ENCODE measurements at places on chromosomes 4 and X.

DNA sequence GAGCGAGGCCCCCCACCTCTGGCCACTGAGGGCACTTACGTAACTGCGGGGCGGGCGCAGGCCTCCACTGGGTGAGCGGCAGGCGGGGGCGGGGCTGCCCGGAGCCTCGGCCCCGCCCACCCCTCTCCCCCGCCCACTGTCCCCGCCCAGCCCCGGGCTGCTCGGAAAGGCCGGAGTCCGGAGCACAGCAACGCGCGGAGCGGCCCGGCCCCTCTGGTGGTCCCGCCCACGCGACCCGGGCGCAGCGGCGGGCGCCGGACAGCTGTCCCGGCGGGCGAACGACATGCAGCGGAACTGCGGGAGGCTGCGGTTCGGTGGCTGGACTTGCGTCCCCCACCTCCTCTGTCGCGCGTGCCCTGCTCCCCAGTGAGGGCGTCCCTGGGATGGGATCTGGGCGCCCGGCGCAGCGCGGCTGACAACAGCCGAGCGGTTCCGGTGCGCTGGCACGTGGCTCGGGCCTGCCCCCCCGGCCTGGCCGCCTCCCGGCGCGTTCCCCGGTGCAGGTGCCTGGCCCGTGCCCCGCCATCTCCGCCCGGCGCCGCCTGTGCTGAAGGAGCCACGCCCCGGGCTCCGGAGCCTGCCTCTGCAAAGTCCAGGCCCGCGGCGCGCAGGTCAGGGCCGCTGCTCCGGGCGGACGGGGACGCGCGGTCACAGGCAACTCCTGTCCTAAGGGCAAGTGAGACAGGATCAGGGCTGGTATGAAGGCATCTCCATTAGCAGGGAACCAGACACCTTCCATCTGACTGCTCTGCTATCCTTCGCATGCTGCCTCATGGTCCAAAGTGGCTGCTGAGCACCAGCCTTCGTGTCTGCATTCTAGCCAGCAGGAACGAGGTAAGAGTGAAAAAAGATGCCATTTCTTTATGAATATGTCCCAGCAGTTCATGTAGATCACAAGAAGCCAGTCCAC lies 21.8 kb upstream of the JAKMIP1 start:
- peak; percentile 14 for DNase-seq

DNA sequence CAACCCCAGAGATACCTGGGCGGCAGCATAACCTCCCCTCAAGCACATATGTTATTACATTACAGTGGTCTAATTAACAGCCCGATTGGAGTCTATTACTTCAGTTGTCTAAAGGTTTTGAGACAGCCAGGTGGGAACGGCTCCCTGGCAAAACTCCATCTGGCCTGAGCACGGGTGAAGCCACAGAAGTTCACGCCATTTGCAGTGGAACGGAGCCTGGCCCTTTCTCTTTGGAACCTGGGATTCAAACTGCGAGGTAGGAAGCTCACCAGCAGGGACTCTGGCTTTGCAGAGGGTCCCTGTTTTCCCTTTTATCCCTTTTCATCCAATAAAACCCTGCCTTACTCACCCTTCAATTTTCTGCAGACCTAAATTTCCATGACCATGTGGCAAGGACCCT lies 45.9 kb upstream of the NEIL3 start:
- DNase-seq, result no peak

DNA sequence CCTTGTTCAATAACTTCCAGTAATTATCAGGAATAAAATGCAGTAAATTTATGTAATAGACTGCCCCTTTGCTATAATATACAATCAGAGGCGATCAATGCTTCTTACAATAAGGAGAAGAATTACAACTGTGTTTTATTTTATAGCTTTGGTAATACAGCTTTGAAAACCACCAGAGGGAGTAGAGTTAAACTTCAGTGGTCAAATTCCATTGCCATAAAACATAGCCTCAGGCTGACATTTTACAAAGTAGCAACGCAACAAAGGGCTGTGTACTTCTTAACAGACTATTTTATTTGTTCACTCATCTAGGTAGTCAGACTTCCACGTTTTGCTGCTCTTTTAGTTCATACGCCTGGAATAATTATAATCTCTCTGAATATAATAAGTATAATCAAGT lies 58.5 kb downstream of the TEX13C start:
- DNase-seq, result no peak

GRCh38 chr4:95105112-95105511 lies 347.4 kb downstream of the BMPR1B start:
- DNase-seq, result no peak

GRCh38 chrX:151695583-151696340 lies 504 bp downstream of the PRRG3 start:
- DNase-seq, result no peak

- DNase-seq, result no peak
These were observed 31.9 kb downstream of the HTR2C start for GRCh38 chrX:114615765-114616164.

DNA sequence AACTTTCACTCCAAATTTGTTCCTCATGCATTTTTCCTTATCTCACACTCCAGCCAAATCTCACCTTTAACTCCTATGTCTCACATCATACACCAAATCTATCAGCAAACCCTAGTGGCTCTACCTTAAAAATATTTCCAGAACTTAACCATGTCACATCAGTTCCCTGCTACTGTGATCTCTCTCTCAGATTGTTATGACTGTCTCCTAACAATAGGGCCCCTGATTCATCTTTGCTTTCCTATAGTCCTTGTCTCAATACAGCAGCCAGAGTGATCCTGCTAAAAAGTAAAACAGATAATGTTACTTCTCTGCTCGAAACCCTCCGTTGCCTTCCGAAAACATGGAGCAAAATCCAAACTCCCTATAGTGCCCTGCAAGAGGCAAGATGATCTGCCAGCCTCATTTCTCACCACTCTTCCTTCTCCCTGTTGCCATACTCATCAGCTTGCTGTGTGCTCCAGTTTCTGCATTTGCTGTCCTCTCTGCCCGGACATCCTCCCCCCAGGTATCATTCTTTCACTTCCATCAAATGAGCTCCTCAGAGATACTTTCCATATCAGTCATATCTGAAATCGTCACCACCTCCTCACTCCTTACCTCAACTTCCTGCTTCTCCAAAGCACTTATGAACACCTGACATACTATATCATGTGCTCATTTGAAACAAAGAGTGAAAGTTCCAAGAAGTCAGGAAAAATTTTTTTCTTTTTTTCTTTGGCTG lies 293.4 kb upstream of the NR3C2 start:
- no peak for DNase-seq

- DNase-seq, result no peak
These were observed 44.7 kb upstream of the FGF13 start for GRCh38 chrX:138756234-138756633.

GRCh38 chrX:151042842-151043241 lies 59.7 kb downstream of the HMGB3 start:
- DNase-seq, result no peak

- DNase-seq, result no peak
These were observed 45.5 kb upstream of the CYP2U1 start for GRCh38 chr4:107885865-107886264.

DNA sequence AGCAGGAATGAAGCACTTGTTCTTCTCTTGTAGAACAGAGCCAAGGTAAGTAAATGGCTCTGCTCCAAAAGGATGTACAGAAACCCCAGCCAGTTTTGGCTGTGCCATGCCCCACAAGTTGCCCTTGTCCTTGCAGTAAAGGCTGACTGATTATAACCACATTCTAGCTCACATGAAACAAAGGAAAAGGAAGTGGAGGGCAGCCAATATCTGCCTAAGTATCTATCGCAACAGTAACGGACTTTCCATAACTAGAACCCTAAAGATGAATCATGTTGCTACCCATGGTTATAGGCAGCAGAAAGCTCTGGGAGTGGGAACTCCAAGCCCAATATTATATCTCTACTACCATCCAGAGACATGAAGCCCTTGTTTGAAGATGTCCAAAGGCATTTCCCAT lies 95.7 kb downstream of the COMMD8 start:
- DNase-seq, result no peak

- DNase-seq, result no peak
These were observed 580.6 kb downstream of the EPHA5 start for GRCh38 chr4:65089666-65090065.

- DNase-seq, result no peak
These were observed 49.6 kb downstream of the HPF1 start for GRCh38 chr4:169707958-169708643.

DNA sequence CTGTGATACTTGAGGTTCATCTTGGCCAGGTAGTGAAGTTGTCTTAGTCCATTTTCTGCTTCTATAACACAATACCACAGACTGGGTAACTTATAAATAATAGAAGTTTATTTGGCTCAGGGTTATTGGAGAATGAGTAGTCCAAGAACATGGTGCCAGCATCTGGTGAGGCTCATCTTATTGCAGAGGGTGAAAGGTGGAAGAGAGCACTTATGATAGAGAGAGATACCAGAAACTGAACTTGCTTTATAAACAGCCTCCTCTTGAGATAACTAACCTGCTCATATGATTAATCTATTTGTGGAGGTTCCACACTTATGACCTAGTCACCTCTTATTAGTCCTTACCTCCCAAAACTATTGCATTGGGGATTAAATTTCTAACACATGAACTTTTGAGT lies 1.6 kb downstream of the C4orf51 start:
- no peak for DNase-seq

GRCh38 chr4:164904941-164905340 lies 28.0 kb downstream of the APELA start:
- no peak for DNase-seq

DNA sequence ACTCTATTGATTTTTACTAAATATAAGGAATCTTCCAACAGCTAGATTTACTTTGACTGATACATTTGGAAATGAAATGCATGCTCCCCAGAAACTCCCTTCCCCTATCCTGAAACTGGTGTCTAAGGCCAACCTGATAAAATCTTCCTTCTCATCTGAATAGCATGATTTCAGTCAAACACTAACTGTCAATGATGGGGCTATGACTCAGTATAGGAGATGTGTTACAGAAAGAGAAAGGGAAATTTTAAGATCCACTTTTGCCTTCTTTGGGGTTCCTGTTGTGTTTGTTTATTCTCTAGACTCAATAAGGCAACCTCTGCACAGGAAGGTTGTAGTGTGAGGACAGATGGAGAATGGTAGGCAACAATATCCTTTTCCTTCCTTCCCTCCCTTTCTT lies 160.7 kb downstream of the MOSPD2 start:
- DNase-seq, result no peak

GRCh38 chr4:83731609-83732008 lies 195.7 kb downstream of the GPAT3 start:
- no peak for DNase-seq

- DNase-seq, result no peak
These were observed 56.4 kb downstream of the DCX start for GRCh38 chrX:111355523-111356115.

DNA sequence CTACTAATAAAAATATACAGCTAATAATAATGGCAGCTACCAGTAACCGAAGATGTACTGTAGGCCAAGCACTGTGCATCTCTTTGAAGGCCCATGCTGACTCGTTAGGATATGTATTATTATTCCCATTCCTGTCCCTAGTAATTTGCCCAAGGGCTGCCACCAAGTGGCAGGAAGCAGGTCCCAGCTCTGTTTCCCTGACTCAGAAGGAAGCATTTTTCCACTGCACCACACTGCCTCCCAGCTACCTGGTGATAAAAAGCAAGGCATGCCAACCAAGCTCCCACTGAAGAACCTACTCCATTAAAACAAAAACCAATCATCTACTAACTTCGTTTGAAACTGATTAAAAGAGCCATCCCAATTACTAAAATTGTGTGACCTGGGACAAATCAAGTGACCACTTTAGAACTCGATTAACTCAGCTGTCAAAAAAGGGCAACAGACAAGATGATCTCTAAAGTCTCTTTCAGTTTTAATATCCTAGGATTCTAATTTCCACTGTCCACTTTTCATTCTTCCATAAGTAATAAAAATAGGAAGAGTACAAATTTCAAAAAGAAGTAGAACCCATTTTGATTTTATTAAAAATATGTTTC lies 24.3 kb upstream of the PGM2 start:
- DNase-seq, result no peak

DNA sequence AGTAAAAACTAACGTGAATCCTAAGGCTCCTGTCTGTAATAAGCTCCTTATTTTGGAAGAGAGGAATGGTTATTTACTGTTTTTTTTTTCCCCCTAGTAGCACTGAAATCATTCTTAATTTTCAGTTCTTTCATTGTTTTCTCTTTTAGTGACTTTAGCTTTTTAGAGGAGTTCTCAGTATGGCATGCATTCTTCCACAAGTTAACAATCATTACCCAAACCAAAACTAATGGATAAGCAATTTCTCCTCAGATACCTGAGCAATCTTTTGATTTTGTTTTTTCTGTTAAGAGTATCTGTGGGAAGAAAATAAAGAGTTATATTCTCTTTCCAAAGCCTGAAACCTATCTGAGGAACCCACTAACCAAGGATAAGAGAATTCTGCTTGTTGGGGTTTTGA lies 16.7 kb upstream of the PPA2 start:
- no peak for DNase-seq

- no peak for DNase-seq
These were observed 122.1 kb downstream of the ANKRD50 start for GRCh38 chr4:124590480-124590879.

- no peak for DNase-seq
These were observed 92.0 kb upstream of the TBL1X start for GRCh38 chrX:9372866-9373265.

DNA sequence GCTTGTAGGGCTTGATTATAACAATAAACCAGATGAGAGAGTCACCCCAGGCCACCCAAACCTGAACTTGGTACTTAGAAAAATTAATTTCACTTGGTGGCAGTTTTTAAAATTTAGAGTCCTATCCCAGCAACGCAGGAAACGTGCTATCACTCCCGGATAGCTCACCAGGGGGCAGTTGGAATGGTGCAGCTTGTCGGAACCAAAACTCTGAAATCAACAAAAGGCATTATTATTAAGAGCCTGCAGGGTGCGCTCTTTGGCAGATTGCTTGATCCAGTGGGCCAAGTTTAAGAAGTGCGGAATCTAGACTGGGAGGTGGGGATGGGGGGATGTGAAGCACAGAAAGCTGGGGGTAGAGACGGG lies 2.4 kb downstream of the FRAS1 start:
- no peak for DNase-seq

DNA sequence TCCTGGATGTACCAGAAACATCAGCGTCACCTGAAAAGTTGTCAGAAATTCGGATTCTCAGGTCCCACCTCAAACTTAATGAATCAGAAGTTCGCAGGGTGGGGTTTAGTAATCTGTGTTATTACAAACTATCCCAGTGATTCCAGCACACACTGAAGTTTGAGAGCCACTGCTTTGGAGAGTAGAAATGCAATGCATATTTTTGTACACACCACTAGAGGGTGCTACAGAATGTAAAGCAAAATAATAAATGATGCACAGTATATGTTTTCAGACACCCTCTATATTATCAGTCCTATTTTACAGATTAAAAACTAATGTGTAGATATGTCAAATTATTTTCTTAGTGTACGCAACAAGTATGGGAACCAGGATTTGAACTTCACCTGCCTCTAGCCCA lies 2.4 kb upstream of the MORF4L2 start:
- no peak for DNase-seq

DNA sequence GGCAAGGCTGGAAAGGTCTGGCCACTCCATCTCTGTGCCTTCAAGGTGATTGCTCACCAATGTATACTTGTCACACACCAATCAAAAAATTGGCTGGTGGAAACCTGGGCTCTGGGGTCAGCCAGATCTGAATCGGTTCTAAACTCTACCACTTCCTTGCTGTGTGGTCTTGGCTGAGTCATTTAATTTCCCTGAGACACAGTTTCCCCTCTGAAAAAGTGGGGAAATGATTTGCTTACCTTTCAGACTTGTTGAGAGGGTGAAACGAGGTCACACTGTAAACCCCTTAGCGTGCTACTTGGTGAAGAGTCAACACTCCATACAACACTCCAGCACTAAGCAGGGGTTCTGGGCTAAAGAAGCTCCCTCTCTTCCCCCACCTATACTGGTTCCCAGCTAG lies 252.3 kb upstream of the ZIC3 start:
- DNase-seq, result no peak
